ENCODE measurements at places on chromosomes 1 and 21.

GRCh38 chr1:174982971-174983689 is 16.6 kb upstream of the CACYBP start:
- no peak for DNase-seq

- no peak for DNase-seq
These were observed 35.8 kb downstream of the LDLRAD1 start for GRCh38 chr1:53982034-53982762.

DNA sequence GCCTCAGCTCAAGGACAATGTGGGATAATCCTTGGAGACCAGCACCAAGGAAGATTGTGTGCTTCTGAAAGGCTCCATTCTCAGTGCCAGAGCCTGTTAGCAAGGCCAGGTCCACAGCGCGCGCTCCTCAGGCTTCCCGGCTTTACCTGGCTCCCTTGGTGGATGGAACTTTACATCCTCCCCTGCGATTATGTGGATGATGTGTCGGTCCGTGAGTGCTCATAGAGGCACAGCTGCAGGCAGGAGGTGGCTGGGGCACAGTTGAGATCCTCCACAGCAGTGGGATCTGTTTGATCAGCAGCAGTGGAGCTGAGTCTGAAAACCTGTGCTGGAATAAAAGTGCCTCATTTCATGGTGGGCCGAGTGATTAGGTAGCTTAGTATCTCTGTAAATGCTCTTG is 62.7 kb downstream of the PRDM2 start:
- DNase-seq = no peak

DNA sequence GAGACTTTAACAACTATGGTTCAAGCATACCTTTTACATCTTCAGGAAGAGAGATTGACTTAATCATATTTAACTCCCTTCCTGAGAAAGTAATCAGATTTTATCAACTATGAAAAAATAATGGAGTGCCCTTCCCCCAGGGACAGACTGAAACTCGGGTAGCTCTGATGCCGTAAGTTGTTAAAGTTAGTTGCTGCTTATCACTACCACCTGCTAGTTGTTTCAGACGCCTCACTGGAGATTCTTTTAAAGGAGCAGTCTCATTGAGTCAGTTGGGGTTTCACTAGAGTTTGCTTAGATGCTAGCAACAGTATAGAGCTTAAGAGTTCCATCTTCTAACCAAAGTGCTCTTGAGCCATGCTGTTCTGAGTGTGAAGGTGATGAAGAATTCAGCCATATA is 17.0 kb upstream of the TRAF5 start:
- DNase-seq = no peak

DNA sequence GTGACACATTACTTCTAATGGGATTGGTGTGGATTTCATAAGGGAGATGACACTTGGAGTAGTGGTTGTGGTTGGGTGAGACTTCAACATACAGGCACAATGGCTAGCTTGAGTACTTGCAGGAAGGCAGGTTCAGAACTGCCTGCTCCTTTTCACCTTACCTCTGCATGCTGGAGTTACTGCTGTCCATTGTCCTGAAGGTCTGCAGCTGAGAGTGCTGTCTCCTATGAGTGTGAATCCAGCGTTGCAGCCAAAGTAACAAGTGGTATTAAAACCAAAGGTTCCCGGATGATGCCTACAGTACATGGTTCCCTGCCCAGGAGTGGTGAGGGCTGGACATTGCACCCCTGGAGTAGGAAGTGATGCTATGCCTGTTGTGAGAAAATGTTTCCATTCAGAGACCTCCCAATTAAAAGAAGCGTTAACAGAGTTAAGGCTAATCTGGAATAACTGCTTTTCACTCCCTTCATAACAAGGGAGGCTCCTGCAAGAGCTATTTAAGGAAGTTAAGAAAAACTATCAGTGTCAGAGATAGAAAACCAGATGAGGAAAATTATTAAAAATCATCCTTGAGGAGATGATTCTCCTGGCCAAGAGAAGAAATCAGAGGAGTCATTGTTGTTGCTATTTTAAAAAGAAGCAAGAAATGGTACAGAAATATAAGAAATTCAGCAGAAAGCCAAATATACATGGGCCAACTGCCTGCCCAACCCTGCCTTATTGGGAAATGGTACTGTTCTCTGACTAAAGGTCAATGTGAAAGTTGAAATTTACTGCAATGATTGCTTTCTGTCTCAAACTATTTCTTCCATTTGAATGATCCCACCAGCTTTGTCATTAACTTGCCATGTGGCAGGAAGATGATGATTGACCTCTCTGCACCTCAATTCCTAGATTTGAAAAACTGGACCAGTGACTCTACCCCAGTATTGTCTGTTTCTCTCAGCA is 9.8 kb upstream of the F5 start:
- no peak for DNase-seq

GRCh38 chr1:223076362-223076761 is 66.7 kb downstream of the TLR5 start:
- no peak for DNase-seq

GRCh38 chr1:166840309-166841274 is 1.3 kb downstream of the POGK start:
- DNase-seq = no peak

DNA sequence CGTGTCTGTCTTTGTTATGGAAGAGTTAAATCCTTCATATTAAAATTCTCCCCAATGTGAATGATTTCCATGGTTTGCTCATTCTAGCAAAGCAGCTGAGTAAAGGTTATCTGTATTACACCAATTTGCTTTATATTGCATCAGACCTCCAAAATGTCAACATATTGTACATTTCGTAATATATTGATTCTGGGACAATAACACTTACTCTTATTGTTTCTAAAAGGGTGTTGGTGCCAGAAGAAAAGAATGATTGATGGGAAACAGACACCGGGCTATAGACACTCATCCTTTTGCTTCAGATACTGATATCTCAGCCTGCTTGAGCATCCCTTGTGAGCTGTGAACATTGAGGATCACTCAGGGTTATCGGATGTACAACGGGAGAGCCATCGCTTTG is 7.0 kb downstream of the NTNG1 start:
- DNase-seq = no peak

GRCh38 chr1:179996099-179996498 is 41.5 kb downstream of the CEP350 start:
- no peak for DNase-seq

DNA sequence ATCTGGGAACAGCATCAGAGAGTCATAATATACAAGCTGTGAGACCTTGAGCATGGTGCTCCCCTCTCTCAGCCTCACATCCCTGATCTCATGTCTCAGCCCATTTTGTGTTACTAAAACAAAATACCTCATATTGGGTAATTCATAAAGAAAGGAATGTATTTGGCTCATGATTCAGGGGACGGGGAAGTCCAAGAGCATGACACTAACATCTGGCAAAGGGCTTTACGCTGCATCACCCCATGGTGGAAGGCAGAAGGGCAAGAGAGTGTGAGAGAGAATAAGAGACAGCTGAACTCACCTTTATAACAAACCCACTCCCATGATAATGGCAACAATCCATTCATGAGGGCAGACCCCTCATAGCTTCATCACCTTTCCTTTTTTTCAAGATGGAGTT is 36.5 kb downstream of the RNASEL start:
- no peak for DNase-seq

DNA sequence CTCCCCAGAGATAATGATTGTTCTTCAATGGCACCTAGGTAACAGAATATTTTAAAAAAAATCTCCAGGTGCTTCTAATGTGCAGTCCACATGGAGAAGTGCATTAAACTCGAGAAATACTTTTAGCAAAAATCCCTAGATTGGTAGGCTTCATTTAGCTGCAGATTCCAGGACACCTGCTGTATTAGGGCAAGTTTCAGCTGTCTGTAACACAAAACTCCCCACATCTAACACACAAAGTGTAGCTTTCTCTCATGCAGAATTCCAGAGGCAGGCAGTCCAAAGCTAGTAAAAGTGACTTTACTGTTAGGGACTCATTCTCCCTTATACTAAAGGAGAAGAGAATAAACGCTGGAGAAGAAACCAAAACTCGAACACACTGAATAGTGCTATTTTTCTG is 1414.3 kb upstream of the B3GALT2 start:
- no peak for DNase-seq

DNA sequence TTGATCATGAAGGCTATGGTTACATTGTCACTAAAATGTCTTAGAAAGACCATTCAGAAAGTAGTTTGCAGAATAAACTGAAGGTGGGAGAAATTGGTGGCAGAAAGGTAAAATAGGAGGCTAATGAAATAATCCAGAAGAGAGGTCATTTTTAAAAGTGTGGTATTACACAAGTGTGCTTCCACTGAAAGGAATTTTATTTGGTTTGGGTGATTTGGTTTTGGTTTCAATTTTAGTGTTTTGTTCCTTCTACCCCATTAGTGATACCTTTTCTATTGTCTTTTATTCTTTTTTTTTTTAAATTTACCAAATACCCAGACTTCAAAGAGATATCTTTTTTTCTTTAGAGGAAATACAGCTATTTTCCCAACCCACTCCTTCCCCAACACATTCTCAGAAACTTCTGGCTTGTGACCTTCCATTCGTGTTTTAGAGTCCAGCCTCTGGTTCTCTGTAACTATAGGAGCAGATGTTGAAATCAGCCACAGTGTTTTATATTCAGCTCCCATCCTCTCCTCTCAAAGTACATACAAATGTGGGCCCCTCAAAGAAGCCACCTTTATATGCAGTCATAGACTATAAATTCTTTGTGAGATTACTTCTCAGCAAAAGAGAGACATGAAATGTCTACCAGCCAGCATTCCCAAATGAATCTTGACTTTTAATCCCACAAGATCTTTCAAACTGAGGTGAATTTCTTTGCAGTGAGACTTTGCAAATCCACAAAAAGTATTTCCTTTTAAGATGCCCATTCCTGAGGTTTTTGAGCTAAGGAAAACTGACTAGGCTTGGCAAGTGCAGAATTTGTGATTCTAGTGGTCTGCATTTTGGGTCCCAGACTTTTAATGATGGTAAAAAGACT is 42.0 kb upstream of the PALMD start:
- no peak for DNase-seq

GRCh38 chr1:74681001-74681400 is 7.4 kb upstream of the ERICH3 start:
- no peak for DNase-seq

- no peak for DNase-seq
These were observed 48.5 kb upstream of the FBXO28 start for GRCh38 chr1:224065455-224065854.

- no peak for DNase-seq
These were observed 4.1 kb upstream of the CCDC24 start for GRCh38 chr1:43987159-43987902.
